ENCODE measurements at places on chromosomes 12 and 14.

GRCh38 chr14:28121512-28122297, 644.9 kb upstream of the FOXG1 start:
- H3K36me3 ChIP-seq, result no peaks in the 10 kb centered on the region
- no peaks in the 10 kb centered on the region for H3K27me3 ChIP-seq
- DNase-seq, result no peak
- no peak overlapping the region for H3K4me3 ChIP-seq

DNA sequence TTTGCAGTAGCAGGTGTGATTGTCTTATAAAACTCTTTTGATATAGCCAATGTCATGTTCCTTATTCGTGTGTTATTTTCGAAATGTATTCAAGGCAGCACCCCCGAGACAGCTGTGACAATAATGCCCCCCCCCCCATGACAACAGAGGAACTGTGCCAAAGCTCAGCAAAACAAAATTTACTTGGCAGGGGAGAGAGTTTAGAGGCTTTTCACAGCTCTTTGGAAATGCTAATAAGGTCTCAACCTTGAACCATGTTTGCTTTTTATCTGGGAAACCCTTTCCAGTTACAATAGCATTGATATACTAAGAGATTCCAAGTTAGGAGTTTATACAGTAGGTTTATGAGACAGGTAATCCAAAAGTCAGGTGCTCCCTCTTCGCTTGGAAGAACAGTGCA, 56.4 kb upstream of the USP44 start:
- H3K4me1 ChIP-seq, result no peaks in the 10 kb centered on the region
- no peaks in the 10 kb centered on the region for H3K36me3 ChIP-seq
- DNase-seq, result no peak
- no peak overlapping the region for H3K4me3 ChIP-seq
- H3K27ac ChIP-seq, result no peak overlapping the region

DNA sequence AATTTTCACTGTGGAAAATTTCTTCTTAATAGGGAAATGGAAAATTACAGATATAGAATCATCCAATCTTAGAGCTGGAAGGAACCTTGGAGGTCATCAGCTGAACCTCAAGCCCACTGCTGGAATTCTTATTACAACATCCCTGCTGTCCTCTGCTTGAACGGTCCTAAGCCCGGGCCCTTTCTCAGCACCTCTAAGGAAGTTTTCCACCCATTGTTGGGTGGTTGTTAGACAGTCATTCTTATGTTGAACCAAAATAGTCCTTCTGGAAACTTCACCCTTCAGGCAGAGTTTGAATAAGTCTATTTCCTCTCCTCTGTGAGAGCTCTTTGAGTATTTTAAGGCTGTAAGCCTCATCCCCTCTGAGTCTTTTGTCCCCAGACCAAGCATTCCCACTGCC, 70.7 kb downstream of the ZFP36L1 start:
- no peaks in the 10 kb centered on the region for H3K36me3 ChIP-seq
- no peak for DNase-seq
- no peak overlapping the region for H3K4me3 ChIP-seq

DNA sequence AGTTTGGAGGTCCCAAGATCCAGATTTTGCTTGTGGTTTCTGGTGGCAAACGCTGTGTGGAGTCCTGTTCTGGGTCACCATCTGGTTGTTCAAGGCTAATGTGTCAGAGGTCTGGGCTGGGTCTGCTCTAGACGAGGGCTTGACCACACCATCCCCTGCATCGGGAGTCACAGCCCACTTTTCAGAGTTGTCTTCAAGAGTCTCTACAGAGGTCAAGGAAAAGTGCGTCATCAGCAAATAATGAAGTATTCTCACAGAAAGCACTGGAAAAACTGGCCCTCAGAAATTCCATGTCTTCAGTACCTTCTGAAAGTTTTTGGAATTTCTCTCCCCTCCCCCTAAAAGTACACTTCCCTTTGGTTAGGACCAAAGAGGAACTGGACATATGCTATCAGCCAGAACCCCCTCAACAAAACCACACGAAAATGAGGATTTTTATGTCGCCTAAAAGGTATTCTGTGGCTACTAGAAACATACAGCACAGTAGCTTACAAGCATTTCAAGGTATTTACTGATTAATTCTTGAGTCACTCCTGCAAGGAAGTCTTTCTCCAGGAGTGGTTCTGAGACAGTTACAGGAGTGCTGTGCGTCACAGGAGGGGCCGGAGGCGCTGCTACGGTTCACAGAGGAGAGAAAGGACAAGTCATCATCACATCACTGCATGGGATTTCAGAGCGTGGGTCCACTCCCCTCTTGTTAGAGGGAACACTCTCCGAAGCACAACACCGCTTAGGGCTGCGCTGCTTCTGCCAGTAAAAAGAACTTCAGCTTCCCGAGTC, 35.4 kb downstream of the RAD52 start:
- no peak overlapping the region for H3K4me3 ChIP-seq
- no peaks in the 10 kb centered on the region for H3K36me3 ChIP-seq
- no peaks in the 10 kb centered on the region for H3K27me3 ChIP-seq

DNA sequence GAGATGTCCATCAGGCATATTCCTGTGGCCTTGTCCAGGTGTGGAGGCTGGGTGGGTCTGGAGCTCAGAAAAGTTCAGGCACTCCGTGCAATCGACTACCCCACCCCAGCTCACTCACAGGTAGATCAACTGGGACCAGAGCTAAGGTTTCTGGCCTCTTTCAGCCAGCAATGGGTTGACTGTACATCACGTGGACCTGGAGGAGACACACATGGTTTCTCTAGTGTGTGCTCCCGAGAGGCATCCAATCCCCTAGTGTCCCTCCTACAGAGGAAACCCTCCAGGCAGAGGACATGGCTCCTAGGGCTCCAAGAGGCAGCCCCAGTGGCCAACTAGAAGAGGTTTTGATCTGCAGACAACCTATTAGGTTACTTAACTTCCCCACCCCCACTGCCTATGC, 119.5 kb upstream of the RGS6 start:
- no peaks in the 10 kb centered on the region for H3K4me1 ChIP-seq
- no peak overlapping the region for H3K27ac ChIP-seq
- no peak overlapping the region for H3K4me3 ChIP-seq

DNA sequence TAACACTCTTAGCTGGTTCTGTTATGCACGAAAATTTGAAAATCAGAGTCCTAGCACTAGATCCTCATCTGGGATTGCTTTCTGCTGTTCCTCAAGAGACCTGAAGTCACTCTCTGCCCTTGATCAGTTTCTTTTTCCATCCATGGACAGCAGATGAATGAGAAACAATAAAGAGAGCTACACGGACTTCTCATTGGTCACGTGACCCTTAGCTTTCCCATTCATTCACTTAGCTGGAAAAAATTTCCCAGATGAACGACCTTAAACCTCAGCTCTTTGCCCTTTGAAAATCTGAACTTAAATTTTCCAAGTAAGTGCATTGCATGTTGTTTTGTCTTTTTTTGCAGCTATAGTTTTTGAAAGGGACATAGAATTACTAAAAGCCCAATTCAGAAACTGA, 27.2 kb upstream of the RGS6 start:
- no peaks in the 10 kb centered on the region for H3K36me3 ChIP-seq
- H3K27ac ChIP-seq, result no peak overlapping the region
- H3K27me3 ChIP-seq, result no peaks in the 10 kb centered on the region
- no peak overlapping the region for H3K4me3 ChIP-seq
- no peak for DNase-seq

GRCh38 chr14:55043528-55043927, 7.9 kb upstream of the MAPK1IP1L start:
- H3K4me1 ChIP-seq, result no peaks in the 10 kb centered on the region
- no peak for DNase-seq
- no peak overlapping the region for H3K27ac ChIP-seq
- H3K27me3 ChIP-seq, result no peaks in the 10 kb centered on the region
- H3K36me3 ChIP-seq, result no peaks in the 10 kb centered on the region

- H3K36me3 ChIP-seq, result no peaks in the 10 kb centered on the region
- no peak overlapping the region for H3K27ac ChIP-seq
- H3K27me3 ChIP-seq, result no peaks in the 10 kb centered on the region
- DNase-seq, result no peak
- H3K4me3 ChIP-seq, result no peak overlapping the region
Observed at GRCh38 chr14:80315681-80316080, 104.4 kb upstream of the DIO2 start.

GRCh38 chr14:78758333-78758732, 588.2 kb downstream of the NRXN3 start:
- no peaks in the 10 kb centered on the region for H3K4me1 ChIP-seq
- no peak overlapping the region for H3K27ac ChIP-seq
- no peak for DNase-seq
- H3K27me3 ChIP-seq, result no peaks in the 10 kb centered on the region

- no peak for DNase-seq
- H3K27ac ChIP-seq, result no peak overlapping the region
- H3K4me3 ChIP-seq, result no peak overlapping the region
- H3K27me3 ChIP-seq, result no peaks in the 10 kb centered on the region
- H3K36me3 ChIP-seq, result no peaks in the 10 kb centered on the region
Observed at GRCh38 chr12:67433385-67434175, 164.4 kb downstream of the CAND1 start.

GRCh38 chr12:100127766-100128511, 14.7 kb downstream of the BLTP3B start:
- no peaks in the 10 kb centered on the region for H3K36me3 ChIP-seq
- H3K4me3 ChIP-seq, result no peak overlapping the region
- peak overlapping the region; percentile 7 for H3K27ac ChIP-seq
- H3K27me3 ChIP-seq, result no peaks in the 10 kb centered on the region
- DNase-seq, result no peak

Measured in right lobe of liver (tissue), 6 donors.